MM.1S (cell line): ENCODE measurements at places on chromosomes 1 and 21.

GRCh38 chr1:247266053-247266452 lies 10.2 kb downstream of the VN1R5 start:
- H3K36me3 ChIP-seq = no peaks in the 10 kb centered on the region
- H3K27me3 ChIP-seq = no peaks in the 10 kb centered on the region
- H3K4me1 ChIP-seq = no peaks in the 10 kb centered on the region

DNA sequence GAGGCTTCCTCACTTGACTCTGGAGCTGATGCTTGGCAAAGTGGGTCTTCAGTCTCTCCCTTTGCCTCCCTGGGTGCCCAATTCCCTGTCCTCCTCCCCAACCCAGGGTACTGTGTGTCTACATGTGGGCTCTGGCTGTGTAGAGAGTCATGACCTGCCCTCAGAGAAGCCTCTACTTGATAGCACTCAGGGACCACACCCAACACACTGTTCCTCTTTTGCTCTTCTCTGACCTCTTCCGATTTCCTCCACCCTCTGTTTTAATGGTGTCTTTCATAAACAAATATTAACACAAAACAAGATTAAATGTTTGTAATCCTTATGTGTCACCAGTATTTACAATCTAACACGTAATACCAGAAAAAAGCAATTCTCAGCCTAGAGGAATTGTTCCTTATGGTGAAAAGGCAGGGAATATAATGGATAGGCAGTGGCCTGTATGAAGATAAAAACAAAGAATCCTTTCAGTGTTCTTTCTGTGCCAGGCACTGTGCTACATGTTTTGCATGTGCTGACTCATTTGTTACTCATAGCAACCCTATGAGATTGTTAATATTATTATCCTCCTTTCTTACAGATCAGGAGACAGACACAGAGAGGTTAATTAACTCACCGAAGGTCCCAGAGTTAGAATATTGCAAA lies 58.2 kb downstream of the HSD3B1 start:
- H3K4me1 ChIP-seq = no peaks in the 10 kb centered on the region
- no peak for DNase-seq

DNA sequence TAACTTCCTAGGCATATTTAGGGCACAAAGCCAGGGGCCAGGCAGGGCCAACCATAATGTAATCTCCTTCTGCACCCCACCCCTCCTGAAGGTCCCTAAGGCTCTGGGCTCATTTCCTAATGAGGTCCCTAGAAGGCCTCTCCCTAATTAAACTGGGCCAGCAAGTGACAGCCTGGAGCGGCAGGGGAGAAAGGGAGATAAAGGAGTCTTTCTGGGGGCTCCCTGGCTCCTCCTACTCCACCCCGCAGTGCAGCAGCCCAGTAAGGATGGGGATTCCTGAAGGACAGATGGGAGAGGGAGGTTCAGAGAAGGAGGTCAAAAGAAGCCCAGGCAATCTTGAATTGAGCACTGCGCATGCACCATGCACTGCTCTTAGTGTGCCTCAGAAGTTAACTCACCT lies 12.8 kb downstream of the LRP8 start:
- H3K4me3 ChIP-seq = no peak overlapping the region
- H3K27me3 ChIP-seq = no peaks in the 10 kb centered on the region
- H3K27ac ChIP-seq = no peak overlapping the region
- H3K4me1 ChIP-seq = no peaks in the 10 kb centered on the region
- DNase-seq = no peak

DNA sequence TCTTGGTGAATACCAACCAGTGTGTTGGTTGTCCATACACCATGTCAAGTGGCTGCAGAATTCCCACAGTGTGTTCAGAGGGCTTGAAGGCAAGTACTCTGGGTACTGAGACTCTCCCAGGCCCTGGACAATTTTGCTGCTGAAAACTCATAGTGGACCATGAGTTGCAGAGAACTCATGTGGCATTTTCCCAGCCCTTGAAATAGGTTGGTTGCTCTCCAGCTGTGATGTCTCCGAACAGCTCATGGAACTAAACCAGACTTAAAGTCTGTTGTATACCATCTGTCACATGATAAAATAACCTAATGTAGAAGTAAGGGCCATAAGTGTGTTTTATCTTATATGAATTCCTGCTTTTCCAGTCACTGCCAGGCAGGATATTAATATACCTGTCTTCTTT lies 67.8 kb downstream of the RGS2 start:
- no peak overlapping the region for H3K27ac ChIP-seq
- no peaks in the 10 kb centered on the region for H3K27me3 ChIP-seq
- H3K4me3 ChIP-seq = no peak overlapping the region
- no peaks in the 10 kb centered on the region for H3K4me1 ChIP-seq

DNA sequence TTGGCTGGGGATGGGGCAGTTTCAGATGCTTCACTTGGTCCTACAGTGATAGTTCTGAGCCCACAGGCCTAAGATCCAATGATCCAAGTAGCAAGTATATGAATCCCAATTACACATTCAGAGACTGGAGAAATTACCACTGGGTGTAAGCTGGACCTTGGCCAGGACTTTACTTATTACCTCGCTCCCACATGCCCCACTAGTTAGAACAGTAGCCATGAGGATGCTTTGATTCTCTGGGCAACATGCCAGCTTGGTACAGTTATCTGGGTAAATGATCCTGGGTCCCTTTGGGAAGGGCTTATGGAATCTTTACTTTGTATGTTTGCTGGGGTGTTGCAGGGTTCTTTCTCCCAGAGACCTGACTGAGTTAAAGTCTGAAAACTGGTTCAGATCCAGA lies 5.0 kb upstream of the FCAMR start:
- H3K4me3 ChIP-seq = no peak overlapping the region
- no peaks in the 10 kb centered on the region for H3K36me3 ChIP-seq
- no peak overlapping the region for H3K27ac ChIP-seq
- no peaks in the 10 kb centered on the region for H3K27me3 ChIP-seq

DNA sequence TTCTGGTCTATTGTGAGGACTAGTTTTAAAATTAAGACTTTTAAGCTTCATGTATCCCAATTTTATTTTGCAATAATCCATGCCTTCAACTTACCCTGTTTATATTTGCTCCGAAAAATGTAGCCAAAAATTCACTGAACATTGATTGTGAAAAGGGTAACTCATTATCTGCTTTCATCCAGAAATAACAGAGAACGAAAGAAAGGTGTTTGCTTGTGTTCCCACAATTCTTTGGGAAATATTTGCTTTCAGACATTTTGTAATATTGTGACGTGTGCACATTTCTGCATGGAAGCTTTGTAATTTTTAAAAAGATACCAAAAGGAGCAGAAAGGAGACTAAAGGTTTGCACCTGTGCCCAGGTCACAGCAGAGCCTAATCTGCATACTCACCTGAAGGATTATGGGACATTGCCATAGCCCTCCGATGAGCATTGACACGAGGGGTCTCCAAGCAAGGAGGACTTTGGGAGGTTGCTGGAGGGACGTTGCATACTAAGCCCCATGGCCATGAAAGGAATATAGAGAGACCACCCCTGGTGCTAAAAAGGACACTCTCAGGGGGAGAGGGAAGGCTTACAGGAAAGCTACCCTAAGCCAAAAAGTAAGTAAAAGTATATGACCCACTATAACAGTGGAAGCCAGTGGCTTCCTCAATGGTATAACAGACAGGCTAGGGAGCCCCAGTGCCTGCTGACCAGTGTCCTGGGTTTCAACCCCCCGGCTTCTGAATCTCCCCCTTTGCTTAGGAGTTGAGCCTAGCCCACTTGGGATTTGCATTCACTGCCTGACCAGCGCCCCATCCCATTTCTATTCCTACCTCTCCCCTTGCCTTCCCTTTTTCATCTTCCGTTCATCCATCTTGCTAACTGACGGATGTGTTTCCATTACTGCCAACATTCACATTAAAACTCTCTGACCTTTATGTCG lies 148.6 kb upstream of the ZC3H12A start:
- no peaks in the 10 kb centered on the region for H3K4me1 ChIP-seq
- H3K4me3 ChIP-seq = no peak overlapping the region
- no peaks in the 10 kb centered on the region for H3K36me3 ChIP-seq

DNA sequence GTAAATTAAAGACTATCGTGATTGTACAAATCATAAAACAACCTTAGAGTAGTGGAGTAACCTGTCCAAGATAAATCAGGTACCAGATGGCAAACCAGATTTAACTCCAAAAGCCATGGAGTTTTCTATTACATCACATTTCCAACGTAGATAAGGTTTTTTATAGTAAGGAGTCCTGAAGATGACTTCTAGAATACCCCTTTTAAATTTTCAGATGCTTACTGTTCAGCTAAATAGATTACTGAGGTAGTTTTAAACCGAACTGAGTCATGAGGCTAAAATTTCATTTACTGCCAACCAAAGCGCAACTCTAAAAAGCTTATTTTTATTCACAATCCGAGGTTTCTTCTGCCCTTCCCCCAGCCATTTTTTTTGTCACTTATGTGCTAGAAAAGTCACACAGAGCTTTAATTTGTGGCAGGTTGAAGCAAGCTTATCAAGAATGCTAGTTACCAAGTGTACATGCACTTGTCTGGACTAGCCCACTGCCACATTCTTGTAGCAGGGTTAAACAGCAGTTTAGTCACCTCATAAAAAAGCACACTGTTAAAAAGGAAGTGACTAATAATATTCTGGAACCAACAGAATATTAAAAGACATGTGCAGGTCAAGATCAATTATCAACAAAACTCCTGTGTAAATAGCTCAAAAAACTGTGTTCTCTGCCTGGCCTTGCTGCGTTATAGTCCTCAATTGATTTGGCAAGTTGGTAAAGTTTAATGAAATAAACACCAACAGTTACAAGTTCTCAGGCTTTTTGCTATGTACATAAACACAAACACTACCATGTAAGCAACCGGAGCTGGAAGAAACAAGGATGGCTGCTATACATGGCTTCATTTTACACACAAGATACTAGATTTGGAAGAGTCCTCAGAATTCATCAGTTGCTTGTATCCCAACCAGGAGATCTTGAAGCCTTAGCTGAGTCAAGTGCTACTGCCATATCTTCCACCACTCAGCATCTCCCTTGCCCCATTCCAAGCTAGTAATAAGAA lies 180.3 kb upstream of the DMRTA2 start:
- H3K4me3 ChIP-seq = no peak overlapping the region
- no peaks in the 10 kb centered on the region for H3K27me3 ChIP-seq
- no peaks in the 10 kb centered on the region for H3K4me1 ChIP-seq
- H3K27ac ChIP-seq = no peak overlapping the region

DNA sequence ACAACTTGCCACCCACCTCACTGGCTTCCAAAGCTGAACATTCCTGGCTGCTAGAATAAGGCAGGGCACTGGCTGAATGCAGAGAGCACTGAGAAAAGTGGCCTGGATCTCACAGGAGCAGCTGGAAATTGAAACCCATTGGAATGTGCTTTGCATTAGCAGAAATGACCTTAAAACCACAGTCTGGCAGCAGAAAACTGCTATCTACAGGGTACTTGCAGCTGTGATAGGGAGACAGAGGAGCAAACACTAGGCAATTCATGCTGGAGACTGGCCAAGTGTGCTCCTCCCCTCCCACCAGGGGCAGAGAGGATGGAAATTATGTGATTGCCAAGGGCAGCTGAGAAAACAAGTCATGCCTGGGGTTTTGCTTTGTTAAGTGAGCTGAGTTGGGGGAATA lies 47.2 kb downstream of the HSD3B1 start:
- no peaks in the 10 kb centered on the region for H3K4me1 ChIP-seq
- H3K27ac ChIP-seq = no peak overlapping the region
- DNase-seq = no peak
- H3K4me3 ChIP-seq = no peak overlapping the region

DNA sequence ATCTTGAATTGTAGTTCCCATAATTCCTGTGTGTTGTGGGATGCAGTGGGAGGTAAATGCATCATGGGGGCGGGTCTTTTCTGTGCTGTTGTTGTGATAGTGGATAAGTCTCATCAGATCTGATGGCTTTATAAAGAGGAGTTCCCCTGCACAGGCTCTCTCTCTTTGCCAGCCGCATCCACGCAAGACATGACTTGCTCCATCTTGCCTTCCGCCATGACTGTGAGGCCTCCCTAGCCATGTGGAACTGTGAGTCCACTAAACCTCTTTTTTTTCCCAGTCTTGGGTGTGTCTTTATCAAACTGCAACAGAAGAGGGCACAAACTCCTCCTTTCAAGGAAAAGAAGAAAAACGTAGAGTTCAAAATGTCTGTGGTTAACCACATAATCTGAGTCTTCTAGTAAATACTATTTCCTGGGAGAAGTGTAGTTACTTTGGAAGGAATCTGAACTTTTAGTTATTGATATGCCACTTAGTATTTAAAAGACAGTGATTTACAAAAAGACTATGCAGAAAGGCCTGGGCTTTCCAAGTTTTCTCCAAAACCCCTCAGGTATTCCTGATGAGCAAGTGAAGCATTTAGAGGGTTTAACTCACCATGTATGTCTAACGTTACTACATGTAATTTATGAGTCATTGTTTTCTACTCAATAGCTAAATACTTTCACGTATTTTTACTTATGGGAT lies 10.0 kb downstream of the ADAMTS1 start:
- no peaks in the 10 kb centered on the region for H3K27me3 ChIP-seq
- no peaks in the 10 kb centered on the region for H3K4me1 ChIP-seq
- H3K27ac ChIP-seq = no peak overlapping the region
- H3K36me3 ChIP-seq = no peaks in the 10 kb centered on the region
- H3K4me3 ChIP-seq = no peak overlapping the region
